DMS153 (cell line): ENCODE measurements at places on chromosomes 7 and 10.

GRCh38 chr10:101066146-101066895 lies 4.5 kb downstream of the KAZALD1 start:
- DNase-seq = peak; percentile 68

- DNase-seq = no peak
Measured at GRCh38 chr7:39952374-39952773, 2.3 kb downstream of the CDK13 start.

DNA sequence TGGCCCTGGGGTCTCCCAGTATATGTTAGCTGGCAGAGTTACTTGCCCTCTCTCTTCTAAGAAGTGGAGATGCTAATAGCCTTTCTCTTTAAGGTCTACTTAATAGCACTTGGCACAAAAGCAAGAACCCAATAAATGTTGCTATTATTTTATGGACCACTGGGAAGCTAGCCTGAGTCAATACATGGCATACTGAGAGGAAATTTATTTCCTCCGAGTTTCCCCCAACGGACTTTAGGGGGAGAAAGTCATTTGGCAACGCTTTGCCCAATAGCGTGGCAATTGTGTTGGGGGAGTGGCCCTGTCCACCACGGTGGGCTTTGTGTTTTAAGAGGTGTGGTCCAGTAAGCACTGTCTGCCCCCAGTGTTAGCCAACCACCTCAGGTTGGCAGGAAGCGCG lies 87.4 kb upstream of the SMNDC1 start:
- no peak for DNase-seq

DNA sequence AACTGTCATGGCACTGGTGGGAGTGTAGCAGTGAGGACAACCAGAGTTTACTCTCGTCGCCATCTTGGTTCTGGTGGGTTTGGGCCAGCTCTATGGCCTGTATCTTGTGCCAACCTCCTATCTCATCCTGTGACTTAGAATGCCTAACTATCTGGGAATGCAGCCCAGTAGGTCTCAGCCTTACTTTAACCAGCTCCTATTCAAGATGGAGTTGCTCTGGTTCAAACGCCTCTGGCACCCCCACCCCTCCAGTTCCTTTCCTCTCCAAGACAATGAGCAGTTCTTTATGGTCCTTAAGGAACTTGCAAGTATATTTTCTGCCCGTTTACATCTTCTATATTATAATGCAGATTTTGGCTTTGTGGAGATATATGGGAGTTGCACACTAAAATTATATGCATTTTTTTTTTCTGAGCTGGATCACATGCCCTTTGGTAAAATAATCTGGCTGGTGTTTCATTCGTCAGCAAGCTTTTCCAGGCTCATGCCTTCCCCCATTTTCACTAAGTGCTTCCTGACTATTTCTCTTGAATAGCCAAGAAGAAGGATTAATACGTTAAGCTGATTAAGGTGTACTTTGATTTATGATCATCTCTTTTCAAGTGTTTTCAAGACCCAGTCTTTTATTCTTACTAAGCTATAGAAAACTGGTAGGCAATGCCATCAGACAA lies 11.2 kb upstream of the WIPF3 start:
- no peak for DNase-seq

DNA sequence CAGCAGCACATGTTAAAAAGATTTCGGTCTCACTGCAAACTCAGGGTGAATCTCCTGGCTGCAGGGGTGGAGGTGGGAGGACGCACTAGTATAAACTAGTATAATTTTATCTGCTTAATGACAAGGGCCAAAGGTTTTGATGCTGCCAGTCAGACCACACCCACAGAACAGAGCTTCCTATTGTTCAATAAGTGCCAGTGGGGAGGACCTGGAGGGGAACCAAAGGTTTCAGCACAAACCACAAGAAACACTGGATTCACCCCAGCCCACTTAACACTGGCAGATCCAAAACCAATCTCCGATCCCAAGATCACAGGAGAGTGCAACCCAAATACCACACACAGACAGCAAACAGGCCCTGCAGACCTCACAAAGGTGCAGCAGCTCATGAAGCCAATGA lies 6.6 kb downstream of the VOPP1 start:
- no peak for DNase-seq

DNA sequence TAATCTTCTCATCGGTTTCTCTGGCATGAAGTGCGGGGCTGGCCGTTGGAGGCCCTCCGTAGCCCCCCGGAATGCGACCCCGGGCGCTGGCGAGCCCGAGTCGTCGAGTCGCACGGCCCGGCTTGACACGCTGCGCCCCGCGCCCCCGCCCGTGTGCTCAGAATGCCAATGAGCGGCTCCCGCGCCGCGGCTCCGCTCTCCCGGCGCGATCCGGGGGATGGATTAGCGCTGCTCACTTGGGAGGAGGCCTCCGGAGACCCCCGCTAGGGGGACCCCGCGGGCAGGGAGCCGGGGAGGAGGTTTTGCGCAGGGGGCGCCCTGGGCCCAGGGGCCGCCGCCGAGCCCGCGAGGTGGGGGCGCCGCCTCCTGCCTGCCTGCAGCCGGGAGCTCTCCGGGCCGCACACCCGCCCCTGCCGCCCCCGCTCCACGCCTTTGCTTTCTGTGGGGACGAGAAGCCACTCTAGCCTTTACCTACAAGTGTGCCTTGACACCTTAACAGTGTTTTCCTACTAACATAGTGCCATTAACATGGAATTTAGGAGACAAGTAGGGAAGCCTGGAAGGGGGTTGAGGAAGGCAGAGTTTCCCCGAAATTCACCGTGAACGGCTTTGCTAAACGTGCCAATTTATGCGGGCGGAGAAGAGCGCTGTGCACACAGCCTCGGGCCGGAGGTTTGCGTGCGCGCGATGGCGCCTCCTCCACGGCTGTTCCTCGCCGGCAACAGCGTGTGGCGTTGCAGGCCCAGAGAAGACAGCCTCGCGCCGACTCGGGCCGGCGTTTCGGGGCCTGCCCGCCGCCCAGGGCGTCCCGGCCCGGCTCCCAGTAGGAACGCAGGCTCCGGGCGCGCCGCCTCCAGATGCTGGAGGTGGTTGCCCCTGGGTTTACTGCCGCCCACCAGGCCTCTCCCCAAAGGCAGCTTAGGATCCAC lies 7.1 kb downstream of the SHH start:
- no peak for DNase-seq

- no peak for DNase-seq
Measured at GRCh38 chr7:158771213-158771834, 58.0 kb downstream of the ESYT2 start.

GRCh38 chr10:45439873-45440272 lies 65.9 kb downstream of the ALOX5 start:
- no peak for DNase-seq

GRCh38 chr10:23656735-23657134 lies 217.9 kb downstream of the OTUD1 start:
- no peak for DNase-seq

DNA sequence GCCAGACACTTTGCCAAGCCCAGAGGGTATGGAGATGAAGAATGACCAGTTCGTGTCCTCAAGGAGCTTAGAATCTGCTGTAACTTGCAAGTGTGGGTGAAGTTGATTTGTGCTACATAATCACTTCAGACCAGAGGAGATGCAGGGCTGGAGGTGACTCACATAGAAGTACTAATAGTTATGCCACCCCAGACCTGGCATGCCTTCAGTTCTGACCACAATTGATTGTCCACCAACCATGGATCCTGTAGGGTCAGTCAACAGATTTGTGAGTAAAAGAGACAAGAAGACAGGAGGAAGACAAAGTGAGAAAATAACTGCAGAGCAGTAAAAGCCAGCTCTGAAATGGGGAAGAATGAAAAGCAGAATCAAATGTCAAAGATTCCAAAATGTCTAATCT lies 51.2 kb upstream of the BMPER start:
- no peak for DNase-seq

- no peak for DNase-seq
Measured at GRCh38 chr10:69751214-69751613, 50.5 kb upstream of the COL13A1 start.

DNA sequence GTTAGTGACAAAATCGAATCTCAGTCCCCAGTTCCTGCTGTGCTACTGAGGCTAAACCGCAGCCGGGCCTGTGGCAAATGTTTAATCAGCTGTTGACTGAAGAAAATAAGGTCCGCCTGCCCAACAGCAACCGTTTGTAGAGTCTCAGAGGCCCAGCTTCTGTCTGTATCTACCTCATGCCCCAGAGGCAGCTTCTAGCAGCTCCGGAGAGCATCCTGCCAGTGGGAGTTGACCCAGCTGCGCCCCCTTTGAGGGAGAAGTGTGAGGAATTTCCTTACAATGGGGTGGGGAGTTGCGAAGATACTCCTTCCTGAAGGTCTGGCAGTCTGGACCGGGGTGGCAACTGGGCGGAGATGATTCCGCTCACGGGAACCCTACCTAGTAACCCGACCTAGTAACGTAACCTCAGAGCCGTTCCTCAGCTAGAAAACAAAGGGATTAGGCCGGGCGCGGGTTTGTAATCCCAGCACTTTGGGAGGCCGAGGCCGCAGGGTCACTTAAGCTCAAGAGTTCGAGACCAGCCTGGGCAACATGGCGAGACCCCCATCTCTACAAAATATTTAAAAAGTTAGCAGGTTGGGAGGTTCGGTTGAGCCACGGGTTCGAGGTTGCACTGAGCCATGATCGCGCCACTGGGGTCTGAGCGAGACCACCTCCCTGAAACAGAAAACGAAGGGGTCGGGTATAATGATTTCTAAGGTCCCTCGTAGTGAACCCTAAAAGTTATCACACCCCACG lies 846 bp upstream of the ZNF775 start:
- peak; percentile 80 for DNase-seq

DNA sequence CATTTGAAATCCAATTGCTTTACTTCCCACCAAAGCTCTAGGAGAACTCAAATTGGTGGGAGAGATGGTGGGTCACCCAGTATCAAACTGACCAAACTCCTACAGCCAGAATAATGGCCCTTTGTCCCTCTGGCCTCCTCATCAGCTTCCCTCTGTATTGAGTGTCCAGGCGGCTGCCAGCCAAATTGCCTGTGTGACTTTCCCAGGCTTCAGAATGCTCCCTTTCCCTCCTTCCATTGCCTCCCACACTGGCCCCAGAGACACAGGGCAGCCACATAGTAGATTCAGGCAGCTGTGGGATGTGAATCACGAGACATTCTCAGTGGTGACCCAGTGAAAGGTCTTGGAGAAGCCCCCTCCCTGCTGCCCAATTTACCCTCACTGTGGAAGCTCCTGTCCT lies 12.7 kb upstream of the VDAC2 start:
- DNase-seq = no peak

DNA sequence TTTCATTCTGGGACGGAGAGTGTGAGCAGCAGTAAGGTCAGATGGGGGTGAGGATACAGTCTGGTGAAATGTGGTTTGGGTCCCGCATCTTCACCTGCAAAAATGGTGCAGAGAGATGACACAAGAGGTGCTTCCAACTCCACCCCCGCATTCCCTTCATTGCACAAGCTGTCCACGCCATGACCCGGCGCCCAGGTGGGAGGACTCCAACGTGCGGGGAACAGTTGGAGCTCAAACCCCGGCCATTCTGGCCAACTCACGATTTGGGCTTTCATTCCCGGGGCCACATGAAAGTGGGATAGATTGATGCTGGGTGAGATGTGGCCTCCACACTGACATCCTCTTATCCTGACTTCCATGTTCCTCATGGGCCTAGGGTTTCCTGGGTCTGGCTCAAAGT lies 34.6 kb upstream of the ZNF273 start:
- no peak for DNase-seq

- no peak for DNase-seq
Measured at GRCh38 chr10:93186653-93187052, 113.0 kb downstream of the CYP26A1 start.

GRCh38 chr10:21808550-21808949 lies 195.0 kb downstream of the DNAJC1 start:
- no peak for DNase-seq

DNA sequence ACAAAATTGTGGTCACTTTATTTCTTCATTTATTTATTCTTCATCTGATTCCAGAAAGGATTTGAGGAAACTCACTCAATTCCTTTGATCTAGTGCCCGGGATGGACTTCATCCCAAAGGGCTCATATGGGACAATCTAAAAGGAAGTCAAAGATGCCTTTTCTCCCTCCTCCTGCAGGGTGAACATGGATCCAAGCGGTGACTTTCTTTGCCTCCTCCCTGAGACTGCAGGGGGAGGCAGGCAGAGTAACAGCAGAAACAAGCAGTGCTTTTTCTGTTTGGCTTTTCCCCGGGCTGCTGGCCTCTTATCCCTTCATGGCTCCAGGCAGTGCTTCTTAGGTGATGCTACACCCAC lies 10.0 kb upstream of the DNMBP start:
- DNase-seq = peak; percentile 32

DNA sequence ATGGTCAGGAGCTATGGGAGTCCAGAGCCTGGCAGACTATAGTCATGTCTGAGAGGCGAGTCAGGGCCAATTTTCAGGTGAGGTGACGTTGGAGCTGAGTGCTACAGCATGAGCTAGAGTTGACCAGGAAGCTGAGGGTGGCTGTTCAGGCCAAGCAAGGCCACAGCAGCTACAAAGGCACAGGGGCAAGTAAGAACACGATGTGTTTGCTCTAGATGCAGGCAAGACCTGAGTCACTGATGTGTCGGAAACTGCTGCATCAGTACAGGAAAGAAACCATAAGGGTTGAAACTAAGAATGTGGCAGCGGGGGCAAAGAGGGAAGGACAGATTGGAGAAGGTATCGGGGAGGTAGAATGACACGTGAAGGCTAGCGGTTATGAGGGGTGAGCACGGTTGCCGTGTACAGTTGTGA lies 11.8 kb upstream of the RRP12 start:
- DNase-seq = peak; percentile 40

DNA sequence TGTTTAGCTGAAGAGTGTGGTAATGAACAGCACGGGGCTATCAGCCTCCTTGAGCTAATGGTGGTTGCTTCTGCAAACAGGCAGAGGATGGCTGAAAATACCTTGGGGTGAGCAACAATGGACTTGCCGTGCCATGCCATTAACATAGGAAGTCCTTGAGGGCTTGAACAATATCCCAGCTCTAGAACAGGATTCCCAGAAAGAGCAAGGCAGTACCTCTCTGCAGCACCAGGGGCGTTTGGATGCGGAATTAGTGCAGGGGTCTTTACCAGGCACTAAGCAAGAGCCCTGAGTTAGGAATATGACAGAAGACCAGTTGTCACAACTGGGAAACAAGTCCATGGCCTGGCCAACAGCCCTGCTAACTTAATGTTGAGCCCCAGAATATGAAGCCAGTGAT lies 143.2 kb upstream of the COBL start:
- no peak for DNase-seq
